ENCODE measurements at places on chromosomes 7 and 10.

GRCh38 chr10:116056445-116057293, 216.3 kb downstream of the GFRA1 start:
- DNase-seq, result no peak

DNA sequence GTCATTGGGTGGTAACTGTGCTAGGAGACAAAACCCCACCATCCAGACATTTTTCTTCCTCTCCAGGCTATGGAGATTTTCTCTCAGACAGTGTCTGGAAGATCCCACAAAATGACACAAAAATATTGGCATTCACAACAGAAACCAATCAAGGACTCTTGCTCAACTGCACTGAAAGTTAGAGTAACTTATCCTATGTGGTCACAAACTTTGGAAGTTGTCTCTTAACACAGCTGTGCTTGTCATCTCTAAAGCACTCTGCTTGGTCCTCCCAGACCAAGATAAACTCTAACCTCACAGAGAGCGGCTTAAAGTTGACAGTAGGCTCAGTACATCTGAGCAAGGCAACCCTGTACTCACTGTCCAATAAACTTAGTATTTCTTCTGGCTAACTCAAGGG, 74.9 kb downstream of the AKR1C4 start:
- no peak for DNase-seq

GRCh38 chr10:13206546-13207443, 27.4 kb downstream of the UCMA start:
- DNase-seq, result no peak

GRCh38 chr7:112740667-112741066, 49.5 kb downstream of the TMEM168 start:
- no peak for DNase-seq

- no peak for DNase-seq
Observed at GRCh38 chr7:133633055-133633454, 380.2 kb downstream of the EXOC4 start.

DNA sequence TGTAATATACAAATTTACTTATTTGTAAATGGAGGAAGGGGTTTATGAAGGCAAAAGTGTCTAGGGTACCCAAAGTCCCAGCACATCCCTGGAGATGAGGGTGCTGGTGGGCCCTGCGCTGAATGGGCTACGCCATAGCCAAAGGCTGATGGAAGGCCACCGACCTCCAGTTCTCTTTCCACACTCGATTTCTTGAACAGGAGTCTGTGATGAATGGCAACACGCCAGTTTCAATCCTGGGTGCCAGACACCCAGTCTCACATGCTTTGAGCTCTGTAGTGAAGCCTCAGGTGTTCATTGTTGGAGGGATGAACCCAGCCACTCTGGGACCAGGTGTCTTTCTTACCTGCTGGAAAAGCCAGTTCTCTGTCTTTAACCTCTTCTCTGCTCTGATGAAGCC, 752 bp downstream of the LRMDA start:
- DNase-seq, result no peak

- DNase-seq, result no peak
Observed at GRCh38 chr10:3173171-3173878, 743 bp upstream of the PITRM1 start.

DNA sequence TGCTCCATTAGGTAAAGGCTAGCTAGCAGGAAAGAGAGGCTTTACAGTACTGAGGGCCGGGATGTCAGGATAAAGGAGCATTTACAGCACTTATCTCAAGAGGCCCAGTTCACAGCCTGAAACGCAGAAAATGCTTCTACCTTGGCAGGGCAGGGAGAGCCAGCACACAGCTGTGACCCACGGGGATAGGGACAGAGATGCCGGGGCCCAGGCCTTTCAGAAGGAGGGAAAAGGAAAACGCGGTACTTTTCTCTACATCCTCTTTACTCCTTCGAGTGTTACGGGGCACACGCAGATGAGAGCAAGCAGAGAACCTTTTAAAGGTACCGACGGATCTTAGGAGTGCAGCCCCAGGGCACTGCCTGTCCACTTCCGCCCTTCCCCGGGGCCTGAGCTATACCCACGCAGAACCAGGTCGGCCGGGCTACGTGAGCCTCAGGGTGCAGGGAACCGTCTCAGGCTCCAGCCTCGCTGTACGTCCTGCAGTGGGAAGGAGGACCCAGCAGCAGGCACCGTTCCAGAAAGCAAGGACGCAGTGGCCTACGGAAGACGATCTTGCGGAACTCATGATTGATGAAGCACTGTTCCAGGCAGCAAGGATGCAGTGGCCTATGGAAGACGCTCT, 232.3 kb downstream of the ELFN1 start:
- DNase-seq, result no peak

DNA sequence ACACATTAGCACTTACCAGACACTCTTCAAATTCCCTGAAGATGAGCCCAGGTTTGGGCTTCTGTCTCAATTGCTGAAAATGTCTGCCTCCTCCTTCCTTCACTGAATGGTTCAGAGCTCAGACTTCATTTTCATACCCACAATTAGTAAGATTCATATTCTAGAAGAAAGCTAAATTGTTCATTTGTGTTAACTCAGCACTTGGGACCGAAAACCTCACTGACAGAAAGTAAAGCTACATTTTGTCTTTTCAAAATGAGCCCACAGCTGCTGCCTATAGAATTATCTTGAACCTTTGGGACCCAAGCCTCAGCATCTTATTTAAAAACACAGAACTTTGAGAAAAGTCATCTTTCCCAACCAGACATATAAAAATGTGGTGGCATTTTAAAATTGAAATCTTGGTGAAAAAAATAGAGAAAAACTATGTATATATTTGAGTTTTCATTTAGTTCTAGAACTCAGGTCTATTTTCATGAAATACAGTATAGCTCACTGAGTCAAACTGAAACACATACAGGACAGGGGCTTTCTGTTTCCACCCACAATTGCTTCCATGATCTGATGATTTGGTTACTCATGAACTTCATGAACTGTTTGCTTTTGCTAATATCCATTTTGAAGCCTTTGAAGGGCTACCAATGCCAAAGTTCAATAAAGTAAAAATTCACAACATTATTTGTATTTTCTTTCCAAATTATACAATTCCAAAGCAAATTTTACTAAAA, 119.1 kb upstream of the PFKP start:
- DNase-seq, result no peak

GRCh38 chr10:45581216-45581549, 91.4 kb downstream of the ZFAND4 start:
- DNase-seq, result no peak

- DNase-seq, result no peak
Observed at GRCh38 chr10:23870651-23871610, 338.0 kb upstream of the KIAA1217 start.

GRCh38 chr10:125692196-125692595, 9.2 kb upstream of the TEX36 start:
- DNase-seq, result no peak

DNA sequence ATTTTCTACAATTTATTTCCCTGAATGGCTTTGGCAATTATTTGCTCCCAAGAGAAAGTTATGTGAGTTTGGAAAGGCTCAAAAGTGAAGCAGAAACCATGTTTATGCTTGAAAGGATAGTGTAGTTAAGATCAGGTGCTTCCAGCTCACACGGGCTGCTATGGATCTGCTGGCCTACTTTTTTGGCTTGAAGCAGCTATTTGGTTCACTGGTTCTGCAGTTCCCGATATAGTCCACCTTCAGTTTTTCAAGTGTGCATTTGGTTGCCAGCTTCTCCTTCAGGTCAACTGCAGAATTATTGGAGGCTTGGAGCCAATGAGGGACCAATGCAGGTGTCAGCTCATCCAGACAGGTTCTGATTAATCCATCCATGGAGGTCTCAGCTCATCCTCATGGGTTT, 484.3 kb upstream of the SEMA3A start:
- no peak for DNase-seq

DNA sequence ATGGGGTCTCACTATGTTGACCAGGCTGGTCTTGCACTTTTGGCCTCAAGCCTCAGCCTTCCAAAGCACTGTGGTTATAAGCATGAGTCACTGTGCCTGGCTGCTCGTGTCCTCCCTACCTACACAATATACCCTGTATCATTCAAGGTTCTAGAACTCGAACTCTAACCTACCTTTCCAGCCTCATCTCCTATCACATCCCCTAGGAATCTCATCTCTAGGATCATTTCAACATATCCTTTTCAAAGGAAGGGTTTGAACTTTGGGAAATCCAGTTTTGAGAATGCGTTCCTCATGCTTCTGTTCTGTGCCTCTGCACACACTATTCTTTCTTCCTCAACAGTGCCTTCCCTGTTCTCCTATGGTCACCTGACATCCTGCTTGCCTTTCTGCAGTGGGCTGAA, 87.8 kb upstream of the RHEB start:
- DNase-seq, result no peak

GRCh38 chr10:16259726-16260125, 177.1 kb upstream of the PTER start:
- DNase-seq, result no peak

DNA sequence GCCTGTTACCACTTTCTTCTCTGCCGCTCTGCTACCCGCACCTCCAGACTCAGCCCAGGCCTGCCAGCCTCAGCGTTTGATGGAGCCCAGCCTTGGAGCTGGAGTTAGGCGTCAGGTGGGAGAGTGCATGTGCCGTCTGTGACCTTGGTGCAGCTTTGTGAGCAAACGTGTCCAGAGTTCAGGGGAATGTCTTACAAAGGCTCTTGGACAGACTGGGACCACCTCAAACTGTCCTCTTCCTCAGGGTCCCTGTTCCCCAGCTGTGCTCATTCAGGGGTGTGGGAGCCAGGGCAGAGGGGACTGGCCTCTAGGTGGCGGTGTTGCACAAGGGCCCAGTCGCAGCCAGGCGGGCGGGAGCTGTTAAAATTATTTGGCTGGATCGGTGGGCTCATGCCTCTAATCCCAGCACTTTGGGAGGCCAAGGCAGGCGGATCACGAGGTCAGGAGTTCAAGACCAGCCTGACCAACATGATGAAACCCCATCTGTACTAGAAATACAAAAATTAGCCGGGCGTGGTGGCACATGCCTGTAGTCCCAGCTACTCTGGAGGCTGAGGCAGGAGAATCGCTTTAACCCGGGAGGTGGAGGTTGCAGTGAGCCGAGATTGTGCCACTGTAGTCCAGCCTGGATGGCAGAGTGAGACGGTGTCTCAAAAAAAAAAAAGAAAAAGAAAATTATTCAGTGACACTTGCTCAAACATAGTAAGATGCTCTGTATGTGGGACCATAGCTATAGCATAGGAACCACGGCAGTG, 89.2 kb downstream of the ADCY1 start:
- DNase-seq, result peak; percentile 1

GRCh38 chr7:92925876-92926696, 89.7 kb upstream of the CDK6 start:
- DNase-seq, result no peak

GRCh38 chr7:112056409-112056808, 149.8 kb downstream of the DOCK4 start:
- no peak for DNase-seq

- no peak for DNase-seq
Observed at GRCh38 chr10:68345621-68346020, 12.9 kb upstream of the PBLD start.

GRCh38 chr10:130371666-130372065, 235.5 kb downstream of the GLRX3 start:
- DNase-seq, result no peak

- no peak for DNase-seq
Observed at GRCh38 chr10:29583674-29584073, 51.1 kb downstream of the SVIL start.

DNA sequence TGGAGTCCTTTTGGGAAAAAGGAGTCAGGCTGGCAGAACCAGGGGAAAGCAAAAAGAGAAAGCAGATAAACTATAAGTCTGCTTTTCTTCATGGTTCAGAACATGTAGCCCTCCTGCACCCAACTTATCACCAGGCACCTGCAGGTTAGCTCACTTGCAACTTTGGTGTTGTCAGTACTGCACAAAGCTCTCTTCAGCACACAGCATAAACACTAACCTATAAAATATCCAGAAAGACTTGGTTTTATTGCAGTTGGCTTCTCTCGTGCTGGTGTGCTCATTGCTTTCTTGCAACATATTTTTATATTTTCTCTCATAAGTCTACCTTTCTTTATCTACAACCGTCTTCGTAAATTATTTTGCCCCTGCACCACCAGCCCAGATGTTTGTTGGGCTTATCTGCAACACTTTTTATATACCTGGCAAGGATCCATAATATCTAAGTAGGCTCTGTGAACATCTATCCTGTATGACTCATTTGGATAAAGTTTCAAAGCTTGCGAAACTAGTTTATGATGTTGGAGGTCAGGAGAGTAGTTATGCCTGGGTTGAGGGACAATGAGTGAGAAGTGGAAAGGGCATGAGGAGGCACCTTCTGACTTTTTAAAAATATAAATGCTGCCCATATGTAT, 164.6 kb downstream of the ANKRD30A start:
- DNase-seq, result no peak

DNA sequence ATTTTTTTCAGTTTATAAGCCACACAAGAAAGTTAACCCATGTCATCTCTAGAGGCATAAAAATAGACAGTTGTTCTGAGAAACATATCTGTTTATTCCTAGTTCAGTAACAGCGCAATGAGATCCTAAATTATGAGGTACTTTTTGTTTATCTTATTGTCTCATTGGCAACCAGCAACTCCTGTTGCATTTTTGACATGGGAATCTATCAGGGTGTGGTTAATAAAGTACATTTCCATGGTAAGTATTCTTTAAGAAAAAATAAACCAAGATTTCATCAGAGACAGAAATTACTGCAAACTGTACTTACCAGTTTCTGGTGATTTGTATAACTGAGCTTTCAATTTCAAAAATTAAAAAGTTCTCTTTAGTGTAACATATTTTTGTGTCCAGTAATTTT, 9.0 kb downstream of the FAS start:
- DNase-seq, result no peak

- DNase-seq, result no peak
Observed at GRCh38 chr10:131770946-131771633, 129.7 kb upstream of the PPP2R2D start.

DNA sequence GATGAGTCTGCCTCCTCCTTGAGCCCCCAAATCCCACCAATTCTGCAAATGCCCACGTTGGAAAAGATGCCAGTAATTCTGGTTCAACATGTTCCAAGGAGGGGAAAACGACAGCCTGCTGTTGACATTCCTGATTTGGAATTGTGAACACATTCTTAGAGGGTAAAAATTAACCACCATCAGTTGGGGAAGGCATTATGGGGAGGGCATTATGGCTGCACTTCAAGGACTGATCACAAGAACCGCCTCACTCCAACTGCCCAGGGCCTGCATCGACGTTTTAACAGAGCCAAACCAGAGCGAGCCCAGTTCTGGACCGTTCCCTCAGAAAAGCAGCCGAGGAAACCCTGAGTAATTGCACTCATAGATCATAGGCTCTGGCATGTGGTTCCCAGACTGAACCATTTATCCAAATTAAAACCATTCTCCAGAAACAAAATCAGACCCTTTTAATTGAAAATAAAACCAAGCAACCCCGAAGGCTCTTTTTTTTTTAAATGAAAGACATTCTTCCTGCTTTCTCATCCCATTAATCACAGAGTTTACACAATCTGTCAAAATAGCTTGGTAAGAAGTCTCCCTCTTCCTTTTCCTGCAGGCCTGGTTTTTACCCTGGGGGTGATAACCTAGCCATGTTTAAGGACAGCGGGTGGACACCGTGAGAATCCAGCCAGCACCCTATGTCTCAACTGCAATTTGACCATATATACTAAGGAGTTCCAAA, 8.0 kb downstream of the TNS3 start:
- DNase-seq, result no peak

GRCh38 chr10:91146146-91146545, 74.3 kb upstream of the PCGF5 start:
- no peak for DNase-seq

All from stimulated activated CD4-positive, alpha-beta T cell treated with anti-CD3 and anti-CD28 coated beads, TNF-alpha, amount 100 ng/mL, for 48 hours (primary cell).